ENCODE measurements at places on chromosomes 11 and 22.

DNA sequence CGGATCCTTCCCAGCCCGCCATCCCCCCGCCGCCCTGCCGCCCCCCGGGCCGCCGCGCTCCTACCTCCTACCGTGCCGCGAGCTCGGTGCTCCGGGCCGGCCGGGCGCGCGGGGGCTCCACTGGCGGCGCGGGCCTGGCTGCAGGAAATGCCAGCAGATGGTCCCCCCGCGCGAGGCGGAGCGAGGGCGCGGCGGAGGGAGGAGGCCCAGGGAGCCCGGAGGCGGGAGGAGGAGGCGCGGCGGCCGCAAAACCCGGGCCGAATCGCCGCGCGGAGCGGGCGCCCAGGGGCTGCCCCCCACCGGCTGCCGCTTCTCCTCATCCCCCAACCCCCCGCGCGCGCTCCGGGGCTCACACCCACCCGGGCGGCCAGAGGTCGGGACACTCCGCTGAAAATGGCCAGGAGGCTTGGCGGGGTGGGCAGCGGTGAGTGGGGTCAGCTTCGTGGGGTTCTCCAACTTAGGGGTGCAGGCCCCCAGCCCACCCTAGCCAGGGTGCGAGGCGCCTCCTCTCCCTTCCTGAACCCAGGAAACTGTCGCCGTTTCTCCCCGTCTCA, at the start of gene OSBPL5:
OSBPL5 (minus strand) TSS at position 159 of the 554 bp plus-strand sequence. CDS start 36,162 bp downstream, outside the sequence.
- peak; percentile 64 for DNase-seq

DNA sequence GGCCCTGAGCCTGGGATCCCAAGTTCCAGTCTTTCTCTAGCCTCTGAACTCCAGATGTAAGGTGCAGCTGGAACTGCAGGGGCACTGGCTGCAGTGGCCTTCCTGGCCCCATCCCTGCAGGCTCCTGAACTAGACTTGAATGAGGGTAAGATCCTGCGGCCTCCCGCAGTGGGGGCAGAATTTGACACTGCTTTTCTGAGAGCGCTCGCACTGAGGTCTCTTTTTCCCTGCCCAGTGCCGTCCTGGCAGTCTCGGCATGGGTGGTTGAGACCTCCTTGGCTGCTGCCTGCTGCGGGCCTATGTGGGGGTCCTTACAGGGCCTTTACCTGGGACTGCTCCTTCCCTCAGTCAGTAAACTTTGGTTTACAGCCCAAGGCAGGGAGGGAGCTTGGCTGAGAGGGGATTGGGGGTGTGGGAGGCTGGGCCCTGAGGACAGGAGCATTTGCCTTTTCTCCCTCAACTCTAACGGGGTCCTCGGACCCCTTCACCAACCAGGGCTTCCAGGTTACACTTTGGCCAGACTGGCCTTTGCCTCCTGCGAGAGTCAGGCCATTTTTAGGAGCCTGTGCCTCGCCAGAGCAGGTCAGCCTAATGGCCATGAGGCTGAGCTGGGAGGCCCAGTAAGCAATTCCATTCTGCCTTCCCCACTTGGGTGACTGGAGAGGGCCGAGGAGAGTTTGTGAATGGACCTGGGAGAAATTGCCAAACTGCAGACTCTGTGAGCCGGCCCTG, 35.4 kb downstream of the FAM83F start:
- no peak for DNase-seq

- DNase-seq: no peak
These were observed 14.7 kb upstream of the VPREB1 start for GRCh38 chr22:22229683-22230420.

DNA sequence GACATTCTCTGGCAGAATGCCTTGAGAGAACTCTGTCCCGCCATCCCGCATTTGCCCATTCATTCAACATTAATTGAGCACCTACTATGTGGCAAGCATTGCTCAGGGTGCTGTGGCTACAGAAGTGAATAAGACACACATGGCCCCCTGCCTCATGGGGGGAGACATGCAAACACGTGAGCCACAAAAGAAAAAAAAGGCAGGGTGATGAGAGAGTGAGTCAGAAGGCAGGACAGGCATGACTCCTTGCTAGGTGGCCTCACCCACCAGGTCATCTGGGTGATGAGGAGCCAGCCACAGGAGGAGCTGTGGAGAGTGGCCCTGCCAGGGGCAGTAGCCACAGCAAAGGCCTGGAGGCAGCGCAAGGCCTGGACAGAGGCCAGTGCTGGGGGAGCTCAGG, 4.9 kb downstream of the CHRM4 start:
- DNase-seq: peak; percentile 24

DNA sequence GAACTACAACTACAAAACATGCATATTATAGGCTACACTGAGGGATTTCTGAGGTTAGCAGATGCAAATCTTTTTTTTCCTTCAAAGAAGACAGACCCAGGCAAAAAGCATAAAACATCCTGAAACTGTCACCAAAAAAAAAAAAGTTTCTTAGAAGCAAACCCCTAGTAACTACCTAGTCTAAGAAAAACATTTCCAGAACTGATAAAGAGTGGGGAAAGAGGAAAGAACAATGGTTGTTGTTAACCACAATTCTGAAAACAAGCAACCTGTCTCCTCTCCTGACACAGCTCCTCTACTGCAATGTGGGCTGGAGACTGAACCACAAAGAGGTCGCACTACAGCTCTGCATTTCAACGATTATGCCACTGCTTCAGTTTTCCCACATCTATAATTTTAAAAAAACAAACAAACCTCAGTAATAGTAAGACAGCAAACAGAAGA, 15.0 kb downstream of the DENND5A start:
- DNase-seq: peak; percentile 71

- DNase-seq: no peak
These were observed 30.2 kb downstream of the PPFIBP2 start for GRCh38 chr11:7544021-7544420.

- no peak for DNase-seq
These were observed 18.9 kb downstream of the CXCR5 start for GRCh38 chr11:118902336-118903203.

DNA sequence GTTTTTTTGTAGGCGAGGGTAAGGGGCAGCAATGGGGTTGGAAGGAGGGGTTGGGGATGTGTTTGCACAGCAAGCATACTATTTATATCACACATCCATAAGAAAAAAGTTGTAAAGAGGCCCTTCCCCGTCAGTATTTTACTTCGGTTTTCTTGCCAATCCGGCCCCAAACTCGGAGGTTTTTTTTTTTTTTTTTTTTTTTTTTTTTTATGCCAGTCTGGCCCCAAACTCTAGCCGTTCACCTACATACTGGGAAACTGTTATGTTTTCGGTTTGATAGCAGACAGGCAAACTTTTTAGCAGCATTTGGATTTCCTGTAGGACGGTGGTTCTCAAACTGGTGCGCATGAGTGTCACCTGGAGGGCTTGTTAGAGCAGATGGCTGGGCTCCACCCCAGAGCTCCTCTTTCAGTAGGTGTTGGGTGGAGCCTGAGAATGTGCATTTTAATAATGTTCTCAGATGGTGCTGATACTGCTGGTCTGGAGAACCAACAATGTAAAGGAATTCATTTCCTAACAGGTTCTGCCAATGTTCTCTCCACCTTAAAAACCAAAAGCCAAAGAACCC, 76.5 kb upstream of the ZBED5 start:
- DNase-seq: no peak

Measured in fibroblast of lung (primary cell).